ENCODE measurements at places on chromosomes 4 and X. TPM values are rescaled to one million over a fixed set of nuclear protein-coding genes. Genes with fewer than 3 reads are reported as not detected.

GRCh38 chr4:104589264-104589868 is 94.7 kb upstream of the CXXC4 start:
- DNase-seq = no peak

- DNase-seq = no peak
Observed at GRCh38 chrX:125295337-125295736, 24.3 kb upstream of the TEX13C start.

CCNA2 gene
- total RNA-seq = 2.2 TPM

- no peak for DNase-seq
Observed at GRCh38 chrX:133639726-133640125, 224.4 kb upstream of the GPC4 start.

DNA sequence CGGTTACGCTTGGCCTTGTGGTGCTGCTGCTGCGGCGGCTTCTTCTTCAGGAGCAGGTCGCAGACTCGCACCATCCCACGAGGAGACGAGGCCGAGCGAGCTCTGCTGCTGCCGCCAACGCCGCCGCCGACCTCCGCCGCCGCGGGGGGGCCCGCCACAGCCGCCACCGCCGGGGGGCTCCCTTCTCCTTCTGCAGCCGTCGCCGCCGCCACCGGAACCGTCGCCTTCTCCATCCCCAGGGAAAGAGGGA is 237 bp downstream of the ANKRD17 start:
- no peak for DNase-seq

HSD17B10 gene
- total RNA-seq = 51.6 TPM

GRCh38 chr4:110605077-110605476 is 17.8 kb downstream of the PITX2 start:
- no peak for DNase-seq

DNA sequence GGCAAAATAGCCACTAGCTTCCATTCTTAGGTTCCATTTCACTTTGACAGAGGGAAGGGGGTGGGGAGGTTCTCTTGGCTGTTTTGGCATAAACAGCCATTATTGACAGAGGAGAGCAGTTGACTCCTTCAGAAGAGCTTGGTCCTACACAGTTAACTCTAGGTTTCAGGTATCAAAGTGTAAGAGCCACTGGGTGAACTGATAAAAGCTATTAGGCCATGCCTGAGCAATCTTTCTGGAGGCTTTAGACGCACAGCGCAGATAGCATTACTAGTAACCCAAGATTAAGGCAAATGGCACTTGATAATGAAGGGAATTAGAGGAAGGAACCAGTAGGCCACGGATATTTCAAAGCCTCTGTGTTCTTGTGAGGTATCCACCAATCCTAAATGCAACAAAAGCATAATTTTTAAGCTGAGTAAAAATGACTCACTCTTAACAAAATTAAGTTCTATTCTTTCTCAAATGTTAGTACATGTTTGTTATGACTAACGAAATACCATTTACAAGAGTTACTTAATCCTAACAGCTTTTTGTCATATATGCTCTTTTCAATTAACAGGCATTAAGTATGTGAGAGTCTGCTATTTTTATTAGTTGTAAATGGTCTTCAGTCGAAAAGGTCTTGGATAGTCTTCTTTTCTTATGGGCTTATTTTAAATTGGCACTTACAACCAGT is 53.6 kb downstream of the SLC7A11 start:
- DNase-seq = no peak

DNA sequence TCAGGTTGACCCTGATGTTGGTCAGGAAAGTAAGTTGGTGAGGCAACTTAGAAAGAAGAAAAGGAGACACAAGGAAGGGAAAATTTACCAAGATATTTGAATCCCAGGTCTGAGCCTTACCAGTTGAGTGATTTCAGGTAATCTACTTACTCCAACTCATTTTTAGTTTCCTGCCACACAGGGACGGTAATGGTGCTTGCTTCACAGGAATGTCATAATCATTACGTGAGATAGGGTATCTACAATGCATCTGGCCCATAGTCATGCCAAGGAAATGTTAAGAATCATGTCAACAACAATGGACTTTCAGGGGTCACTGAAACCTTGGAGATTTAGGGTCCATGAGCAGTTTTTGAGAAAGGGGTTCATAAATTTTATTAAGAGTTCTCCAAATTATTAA is 195.4 kb upstream of the HHIP start:
- DNase-seq = no peak

MAGEB2 gene
- total RNA-seq = not detected

GRCh38 chr4:1470816-1471442 is 64.7 kb upstream of the NKX1-1 start:
- DNase-seq = no peak

PLK4 gene
- total RNA-seq = 2.0 TPM

GRCh38 chrX:1153940-1154339 is 58.5 kb downstream of the CRLF2 start:
- DNase-seq = no peak

EDA gene
- 5.5 TPM for total RNA-seq

- DNase-seq = no peak
Observed at GRCh38 chr4:138789796-138790195, 225.8 kb upstream of the NOCT start.

ITM2A gene
- 58.5 TPM for total RNA-seq

DNA sequence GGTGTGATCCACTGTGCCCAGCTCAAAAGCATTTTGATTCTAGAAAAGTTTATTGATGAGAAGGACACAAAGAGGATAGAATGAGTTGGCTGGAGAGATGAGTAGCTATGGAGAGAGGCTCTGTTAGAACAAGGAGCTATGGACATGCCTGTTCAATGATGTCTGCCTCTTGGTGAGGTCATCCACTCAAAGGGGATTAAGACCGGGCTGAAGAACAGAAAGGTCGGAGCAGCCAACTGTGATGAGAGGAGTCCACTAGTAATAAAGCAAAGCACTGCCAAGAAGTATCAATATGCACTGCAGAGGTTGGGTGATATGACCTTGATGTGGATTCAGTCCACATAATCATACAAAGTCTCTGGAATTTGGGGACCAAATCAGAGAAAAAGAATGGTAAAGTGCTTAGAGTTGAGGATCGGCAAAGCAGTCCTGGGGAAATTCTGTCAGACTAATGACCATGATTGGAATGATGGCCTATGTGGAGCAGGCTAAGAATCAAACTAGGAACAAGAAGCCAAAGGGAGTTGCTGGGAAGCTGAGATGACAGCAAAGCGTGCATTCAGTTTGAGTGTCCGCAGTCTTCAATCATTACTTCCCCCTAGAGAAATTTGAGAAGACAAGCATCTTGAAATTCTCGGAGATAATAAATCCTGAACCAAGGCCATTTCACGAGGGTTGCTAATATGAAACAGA is 55.7 kb upstream of the MMAA start:
- DNase-seq = no peak

DNA sequence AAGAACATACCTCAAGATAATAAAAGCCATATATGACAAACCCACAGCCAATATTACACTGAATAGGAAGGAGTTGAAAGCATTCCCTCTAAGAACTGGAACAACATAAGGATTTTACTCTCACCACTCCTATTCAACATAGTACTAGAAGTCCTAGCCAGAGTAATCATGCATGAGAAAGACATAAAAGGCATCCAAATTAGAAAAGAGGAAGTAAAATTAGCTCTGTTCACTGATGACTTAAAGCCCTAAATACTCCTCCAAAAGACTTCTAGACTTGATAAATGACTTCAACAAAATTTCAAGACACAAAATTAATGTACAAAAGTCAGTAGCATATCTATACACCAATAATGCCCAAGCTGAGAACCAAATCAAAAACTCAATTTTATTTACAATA is 235.7 kb downstream of the NKX6-1 start:
- DNase-seq = no peak

- DNase-seq = no peak
Observed at GRCh38 chr4:23122666-23123400, 430.1 kb downstream of the GBA3 start.

DNA sequence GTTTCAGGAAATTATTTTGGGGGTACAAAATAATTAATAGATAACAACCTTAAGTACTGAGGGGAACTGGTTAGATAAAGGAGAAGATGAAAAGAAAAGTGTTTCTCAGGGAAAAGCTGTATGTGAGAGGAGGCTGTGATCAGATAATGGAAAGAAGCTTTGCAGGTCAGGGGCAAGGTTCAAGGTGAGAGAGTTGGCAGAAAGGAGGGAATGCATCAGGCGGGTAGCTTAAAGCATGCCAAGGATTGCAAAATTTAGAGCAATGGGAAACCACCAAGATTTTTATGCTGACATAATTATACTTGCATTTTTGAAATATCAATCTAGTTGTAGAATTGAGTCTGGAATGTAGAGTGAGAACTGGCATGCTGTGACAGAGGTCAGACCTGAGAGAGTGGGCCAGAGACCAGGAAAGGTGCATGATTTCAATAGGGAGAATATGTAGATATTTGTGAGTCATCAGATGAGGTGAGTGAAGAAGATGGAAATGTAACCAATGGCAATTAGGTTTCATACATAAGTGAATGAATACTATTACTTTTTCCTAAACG is 508.7 kb downstream of the TRIML1 start:
- DNase-seq = no peak

DNA sequence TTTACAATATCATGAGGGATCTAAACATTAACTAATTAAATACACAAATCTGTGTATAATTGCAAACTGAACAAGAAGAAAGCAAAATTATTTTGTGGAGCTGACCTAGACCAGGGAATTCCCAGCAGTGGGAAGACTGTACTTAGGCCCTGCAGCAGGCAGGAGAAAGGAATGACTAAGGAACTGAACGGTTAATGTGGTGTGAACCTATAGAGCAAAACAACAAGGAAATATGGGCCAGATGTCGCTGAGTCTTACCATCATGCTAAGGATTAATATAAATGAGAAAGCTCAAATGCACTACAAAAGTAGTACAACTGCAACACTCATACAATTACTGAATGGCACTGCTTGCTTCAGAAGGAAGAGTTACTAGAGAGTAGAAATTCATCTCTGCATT is 120.3 kb upstream of the ATXN3L start:
- DNase-seq = no peak

DNA sequence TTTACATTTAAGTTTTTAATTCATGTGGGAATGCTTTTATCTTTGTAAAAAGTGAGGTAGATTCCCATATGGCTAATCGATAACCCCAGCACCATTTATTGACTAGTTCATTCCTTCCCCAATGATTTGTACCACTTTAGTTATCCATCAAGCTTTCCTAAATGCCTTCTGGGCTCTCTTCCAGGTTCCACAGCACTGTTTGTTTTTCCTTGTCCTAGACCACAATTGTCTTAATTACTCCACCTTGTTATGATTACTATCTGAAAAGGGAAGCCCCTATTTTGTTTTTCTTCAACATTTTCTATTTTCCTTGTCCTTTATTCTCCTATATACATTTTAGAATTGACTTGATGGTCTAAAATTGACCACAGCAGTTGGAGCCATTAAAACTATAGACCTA is 48.5 kb upstream of the GPRIN3 start:
- no peak for DNase-seq

DNA sequence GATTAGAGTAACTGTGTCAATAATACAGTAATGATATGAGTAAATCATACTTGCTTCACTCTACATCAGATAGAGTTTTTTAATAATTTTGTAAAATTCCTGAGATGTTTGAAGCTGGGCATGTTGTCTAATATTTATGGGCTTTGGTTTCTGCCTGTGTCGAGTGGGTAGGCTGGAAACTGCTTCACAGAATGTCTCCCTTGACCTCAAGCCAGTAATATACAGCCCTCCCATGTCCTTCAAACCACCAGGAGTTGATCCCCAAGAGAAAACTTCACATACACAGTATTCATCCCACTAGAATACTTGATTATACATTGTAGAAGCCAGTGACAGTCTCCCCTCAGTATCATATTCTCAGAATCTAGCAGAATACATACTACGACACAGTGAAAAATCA is 284.8 kb upstream of the TENM3 start:
- no peak for DNase-seq

MAGEA12 gene
- total RNA-seq = not detected

DNA sequence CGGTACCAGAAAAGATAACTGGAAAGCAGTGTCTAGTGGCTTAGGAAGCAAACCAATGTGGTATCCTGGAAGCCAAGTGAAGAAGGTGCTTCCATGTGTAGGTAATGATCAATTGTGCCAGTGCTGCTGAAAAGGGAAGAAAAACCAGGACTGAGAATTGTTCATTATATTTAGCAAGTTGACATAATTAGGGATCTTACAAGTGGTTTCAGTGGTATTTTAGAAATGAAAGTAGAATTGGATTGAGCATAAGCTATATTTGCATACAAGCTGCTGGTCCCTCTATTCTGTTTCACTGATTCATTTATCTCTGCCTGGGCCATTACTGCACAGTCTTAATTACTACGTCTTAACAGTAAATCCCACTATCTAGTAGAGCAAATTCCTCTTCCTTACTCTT is 32.3 kb downstream of the PRDM8 start:
- DNase-seq = no peak

DNA sequence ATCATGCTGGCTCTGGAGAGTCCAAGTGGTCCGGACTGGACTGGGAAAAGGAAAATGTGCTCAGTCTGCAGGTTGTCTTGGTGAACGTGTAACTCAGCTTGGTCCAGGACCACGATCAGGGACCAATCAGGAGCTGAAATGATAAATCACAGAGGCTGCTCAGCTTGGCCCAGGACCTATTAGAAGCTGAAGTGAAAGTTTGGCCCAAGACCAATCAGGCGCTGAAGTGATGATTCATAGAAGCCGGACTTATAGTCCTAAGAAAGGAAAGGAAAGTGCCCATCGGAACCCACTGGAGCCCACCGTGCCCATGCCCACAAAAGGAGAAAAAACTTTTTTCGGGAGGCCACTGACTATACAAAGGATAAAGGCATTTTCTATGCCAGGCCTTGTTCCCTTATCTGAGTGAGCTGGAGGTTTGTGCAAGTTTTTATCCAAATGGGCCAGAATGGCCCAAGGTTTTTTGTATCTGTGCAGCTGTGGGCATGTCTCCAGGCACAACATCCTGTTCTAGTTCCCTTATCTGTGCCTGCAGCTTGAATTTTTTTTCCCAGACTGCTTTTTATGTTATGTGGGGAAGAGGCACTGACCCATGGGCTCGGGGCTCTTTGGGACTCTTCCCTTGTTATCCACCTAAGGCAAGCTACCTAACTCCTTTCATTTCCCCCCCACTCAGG is 194.4 kb downstream of the FAM133A start:
- no peak for DNase-seq

DNA sequence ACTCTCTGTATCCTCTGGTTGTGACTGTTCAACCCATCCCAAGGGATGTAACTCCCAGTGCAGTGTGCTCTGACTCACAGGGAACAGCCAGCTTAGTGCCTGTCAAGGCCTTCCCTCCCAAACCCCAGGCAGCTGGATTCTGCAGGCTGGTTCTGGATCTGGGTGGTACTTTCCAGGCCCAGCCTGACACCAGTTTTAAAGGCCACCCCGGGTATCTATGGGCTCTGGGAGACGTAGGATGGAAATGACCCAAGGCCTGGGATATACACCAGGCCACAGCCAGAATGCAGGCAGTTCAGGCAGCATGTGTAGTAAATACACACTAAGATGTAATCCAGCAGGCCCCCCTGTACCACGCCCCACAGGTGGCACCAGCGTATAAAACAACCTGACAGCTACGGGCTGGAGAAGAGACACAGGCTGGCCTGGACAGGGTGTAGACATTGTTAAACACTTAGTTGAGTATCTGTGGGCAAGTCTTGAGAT is 64.2 kb downstream of the SPINK2 start:
- no peak for DNase-seq

Data from lower lobe of right lung (tissue), 2 donors.